ENCODE measurements at places on chromosomes 3 and 15. TPM values are rescaled to one million over a fixed set of nuclear protein-coding genes. Genes with fewer than 3 reads are reported as not detected.

Gene LRTM1
- total RNA-seq: not detected

Gene PRTG
- total RNA-seq: not detected

Gene TTLL13
- total RNA-seq: 0.47 TPM

Gene PCSK6
- total RNA-seq: 2.1 TPM

DNA sequence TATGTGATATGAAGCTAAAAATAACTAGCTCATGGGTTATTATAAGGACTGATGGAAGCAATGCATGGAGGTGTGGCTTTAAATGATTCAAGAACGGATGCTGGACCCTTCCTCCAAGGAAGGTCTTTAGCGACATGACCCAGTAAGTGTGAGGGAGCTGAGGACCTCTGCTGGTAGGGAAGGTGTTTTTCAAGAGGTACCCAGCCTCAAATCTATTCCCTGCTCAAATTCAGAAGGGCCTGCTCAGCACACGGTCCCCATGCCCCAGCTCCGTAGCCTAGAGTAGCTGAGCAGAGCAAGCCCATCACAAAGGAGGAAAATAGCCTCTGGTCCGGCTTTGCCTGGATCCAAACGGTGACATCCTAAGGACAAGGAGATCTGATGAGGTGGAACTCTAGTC lies 266.2 kb upstream of the IGF1R start:
- DNase-seq: no peak

DNA sequence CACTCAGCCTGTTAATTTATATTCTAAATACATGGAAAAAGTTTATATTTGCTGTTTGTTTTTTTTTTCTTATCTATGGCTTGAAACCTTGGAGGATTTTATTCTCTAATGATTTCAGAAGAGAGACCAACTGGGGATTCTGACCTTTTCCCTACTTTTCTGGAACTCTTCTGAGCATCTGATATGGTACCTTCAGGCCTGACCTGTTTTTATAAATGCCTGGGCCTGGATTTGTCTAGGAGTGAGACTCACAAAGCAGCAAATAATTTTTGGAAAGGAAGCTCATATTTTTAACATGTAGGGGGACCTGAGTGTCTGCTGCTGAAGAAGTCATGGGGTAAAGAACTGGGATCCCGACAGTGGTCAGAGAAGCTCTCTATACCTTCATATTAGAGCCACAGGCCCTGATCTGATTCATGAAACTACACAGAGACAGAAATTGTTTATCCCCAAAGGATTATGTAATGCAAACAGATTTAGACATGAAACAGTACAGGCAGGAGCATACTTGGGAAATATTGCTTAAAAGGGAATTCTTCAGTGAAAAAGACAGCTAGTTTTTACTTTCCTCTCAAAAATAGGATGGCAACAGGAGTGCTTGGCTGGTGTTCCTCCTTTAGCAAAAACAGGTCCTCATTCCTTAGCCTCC lies 15.9 kb downstream of the PPM1L start:
- DNase-seq: no peak

DNA sequence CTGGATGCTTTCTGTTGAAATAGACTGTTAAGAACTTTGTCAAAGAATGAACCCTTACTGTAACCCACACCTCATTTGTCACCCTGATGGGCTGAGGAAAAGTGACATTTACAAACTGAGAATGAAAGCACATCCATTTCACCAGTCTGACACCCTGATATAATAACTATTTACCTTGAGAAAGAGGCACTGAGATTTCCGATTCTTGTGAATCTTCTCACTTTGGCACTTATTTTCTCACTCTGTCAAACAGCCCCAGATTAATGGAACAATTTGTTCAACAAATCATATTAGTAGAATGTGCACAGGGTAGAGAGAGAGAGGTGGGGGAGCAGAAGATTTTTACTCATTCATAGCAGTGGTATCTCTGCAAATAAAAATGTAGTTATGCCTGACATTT lies 606.9 kb downstream of the MCTP2 start:
- no peak for DNase-seq

GRCh38 chr15:65394936-65395335 lies 17.1 kb upstream of the IGDCC3 start:
- no peak for DNase-seq

DNA sequence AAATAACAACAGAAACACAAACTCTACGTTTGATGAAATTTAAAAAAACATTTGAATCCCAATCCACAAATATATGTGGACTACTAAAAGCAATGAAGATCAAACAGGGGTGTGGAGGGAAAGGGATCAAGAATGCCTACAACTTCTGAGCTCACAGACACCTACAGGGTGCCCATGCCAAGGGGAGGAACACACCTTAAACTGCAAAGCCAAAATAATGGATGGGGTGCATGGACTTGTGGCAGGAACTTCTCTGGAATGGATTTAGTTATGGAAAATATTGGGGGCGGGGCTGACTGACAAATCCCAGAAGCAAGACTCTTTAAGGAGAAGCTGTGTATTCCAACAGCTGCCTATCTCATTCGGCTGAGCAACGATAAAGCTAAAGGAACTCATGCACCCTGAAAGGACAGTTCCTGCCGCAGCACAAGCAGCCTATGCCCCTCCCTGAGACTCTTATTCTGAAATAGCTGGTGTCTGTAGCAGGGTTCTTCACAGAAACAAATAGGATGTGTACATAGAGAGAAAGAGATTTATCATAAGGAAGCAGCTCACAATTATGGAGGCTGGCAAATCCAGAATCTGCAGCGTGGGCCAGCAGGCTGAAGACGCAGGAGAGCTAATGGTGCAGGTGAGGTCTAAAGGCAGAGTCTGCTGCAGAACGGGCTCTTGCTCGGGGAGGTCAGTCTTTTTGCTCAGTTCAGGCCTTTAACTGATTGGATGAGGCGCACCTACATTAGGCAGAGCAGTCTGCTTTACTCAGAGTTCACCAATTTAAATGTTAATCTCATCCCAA lies 24.5 kb upstream of the PLA2G4D start:
- no peak for DNase-seq
